GM03348 (cell line): ENCODE measurements at places on chromosomes 13 and 19.

GRCh38 chr13:26435171-26435570, 122.3 kb upstream of the WASF3 start:
- DNase-seq = no peak

GRCh38 chr19:3398114-3398899, 31.9 kb downstream of the NFIC start:
- peak; percentile 64 for DNase-seq

DNA sequence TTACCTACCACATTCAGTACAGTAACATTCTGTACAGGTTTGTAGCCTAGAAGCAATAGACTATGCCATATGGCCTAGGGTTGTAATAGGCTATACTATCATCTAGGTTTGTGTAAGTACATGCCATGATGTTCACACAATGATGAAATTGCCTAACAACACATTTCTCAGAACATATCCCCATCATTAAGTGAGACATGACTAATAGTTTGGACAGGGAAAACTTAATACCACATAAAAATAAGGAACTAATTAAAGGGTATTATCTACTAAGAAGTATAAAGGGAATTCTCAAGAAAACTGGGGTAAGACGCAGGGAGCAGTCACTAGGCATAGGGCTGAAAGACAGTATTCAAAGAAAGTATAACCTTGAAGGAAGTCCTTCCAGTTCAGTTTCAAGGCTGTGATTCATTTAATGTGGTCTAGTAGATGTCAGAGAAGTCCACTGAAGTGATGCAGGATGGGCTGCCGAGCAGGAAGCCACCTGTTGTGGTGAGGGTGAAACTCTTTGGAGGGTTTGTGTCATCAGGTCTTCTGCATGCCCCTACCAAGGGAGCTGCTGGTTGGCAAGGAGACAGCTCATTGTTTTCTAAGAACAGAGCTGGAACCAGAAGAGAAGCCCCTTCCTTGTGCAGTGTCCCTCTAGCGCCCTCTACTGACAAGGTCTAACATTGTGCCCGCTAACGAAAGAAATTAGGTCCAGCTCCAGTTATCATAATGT, 122.9 kb downstream of the OLFM4 start:
- peak; percentile 35 for DNase-seq

- no peak for DNase-seq
These were observed 1358.1 kb downstream of the EFNB2 start for GRCh38 chr13:105177265-105177900.

GRCh38 chr13:48156466-48156865, 61.6 kb upstream of the MED4 start:
- no peak for DNase-seq

DNA sequence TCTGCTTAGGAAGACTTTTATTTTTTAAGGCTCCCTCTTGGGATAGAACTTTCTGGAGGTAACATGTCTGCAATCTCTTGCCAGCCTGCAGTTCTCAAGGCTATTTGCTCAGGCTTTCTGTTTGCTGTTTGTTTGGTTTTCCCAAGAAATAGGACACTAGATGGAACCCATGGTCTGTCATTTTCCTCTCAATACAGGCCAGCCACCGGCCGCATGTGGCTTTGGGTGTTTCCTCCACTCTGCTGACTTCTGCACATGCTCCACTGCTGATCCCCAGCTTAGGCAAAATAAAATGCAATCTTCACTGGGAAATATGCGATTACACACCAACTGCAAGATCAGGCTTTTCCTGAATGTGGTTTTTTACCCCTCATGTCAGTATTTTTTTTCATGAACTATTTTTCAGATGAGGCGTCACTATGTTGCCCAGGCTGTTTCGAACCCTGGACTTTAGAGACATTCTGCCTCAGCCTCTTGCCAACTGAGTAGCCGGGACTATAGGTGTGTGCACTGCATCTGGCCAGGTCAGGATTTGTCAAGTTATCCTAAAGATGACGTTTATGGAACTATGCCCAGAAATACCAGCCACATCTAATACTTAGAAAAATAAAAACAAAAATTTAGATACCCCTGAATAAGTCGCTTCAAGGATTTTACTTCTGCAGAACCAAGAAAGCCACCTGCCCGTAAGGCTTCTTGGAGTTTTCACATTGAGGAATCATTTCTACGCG, 94.3 kb upstream of the PABPC3 start:
- DNase-seq = no peak

DNA sequence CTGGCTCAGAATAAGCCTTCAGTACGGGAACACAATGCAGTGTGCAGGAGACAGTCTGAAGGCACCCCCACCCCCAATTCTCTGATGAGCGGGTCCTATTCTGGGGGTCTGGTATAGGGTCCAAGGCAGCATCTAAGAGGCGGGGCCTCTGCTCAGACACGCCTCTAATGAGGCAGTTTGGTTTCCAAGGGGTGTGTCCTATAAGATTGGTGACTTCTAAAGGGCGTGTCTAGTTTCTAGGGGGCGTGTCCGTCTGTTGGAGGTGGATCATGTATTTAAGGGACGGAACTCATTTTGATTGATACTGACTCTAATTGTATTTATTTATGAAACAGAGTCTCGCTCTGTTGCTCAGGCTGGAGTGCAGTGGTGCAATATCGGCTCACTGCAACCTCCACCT, 8.7 kb downstream of the FIZ1 start:
- no peak for DNase-seq

DNA sequence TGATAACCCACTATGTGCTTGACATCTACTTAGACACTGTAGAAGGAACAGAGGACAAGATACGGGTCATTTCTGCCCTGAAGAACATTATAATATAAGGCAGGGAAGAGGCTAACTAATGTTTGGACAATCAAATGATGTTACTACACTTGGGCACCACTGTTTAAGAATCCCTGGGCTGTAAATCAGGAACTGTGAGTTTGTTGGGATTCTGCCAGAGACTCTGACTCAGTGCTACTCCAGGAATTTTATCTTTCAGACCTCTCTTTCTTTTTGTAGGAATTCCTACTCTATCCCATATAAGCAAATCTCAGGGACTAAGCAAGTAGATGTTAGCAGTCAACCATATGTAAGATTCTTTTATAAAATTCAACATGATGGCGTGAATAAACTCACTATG, 3.1 kb upstream of the ZNF471 start:
- no peak for DNase-seq

- DNase-seq = no peak
These were observed 17.9 kb downstream of the SLC25A42 start for GRCh38 chr19:19081642-19082151.

GRCh38 chr19:28023064-28023463, 1189.9 kb downstream of the UQCRFS1 start:
- DNase-seq = peak; percentile 43

DNA sequence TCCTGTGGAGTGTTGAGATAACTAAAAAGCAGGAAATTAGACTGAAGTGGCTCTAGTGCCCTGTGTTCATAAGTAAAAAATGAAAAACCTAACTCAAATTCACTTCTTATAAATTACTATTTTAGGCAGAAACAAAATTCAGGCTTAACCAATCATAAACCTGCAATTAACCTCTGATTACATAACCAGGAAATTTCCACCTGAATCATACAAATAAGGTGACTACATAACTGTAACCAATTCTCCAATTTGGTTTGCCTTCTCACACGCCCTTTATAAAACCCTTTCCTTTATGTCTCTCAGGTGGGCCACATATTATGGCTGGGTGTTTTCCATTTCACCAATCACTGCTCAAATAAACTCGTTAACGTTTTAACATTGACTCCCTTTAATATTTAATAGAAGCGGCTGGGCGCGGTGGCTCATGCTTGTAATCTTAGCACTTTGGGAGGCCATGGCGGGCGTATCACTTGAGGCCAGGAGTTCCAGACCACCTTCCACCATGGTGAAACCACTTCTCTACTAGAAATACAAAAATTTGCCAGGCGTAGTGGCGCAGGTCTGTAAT, 22.9 kb upstream of the ZNF724 start:
- DNase-seq = peak; percentile 34

DNA sequence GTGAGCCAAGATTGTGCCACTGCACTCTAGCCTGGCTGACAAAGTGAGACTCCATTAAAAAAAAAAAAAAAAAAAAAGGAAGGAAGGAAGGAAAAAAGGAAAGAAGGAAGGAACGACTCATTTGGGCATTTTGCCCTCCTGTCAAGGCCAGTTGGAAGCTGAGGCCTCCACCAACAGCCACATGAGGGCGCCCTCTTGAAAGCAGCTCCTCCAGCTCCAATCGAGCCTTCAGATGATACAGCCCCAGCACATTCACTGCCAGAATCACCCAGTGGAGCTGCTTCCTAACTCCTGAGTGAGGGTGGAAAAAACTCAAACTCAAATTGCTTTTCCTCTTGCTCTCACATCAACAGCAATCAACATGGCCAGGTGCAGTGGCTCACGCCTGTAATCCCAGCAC, 40.9 kb downstream of the GNG7 start:
- DNase-seq = no peak

DNA sequence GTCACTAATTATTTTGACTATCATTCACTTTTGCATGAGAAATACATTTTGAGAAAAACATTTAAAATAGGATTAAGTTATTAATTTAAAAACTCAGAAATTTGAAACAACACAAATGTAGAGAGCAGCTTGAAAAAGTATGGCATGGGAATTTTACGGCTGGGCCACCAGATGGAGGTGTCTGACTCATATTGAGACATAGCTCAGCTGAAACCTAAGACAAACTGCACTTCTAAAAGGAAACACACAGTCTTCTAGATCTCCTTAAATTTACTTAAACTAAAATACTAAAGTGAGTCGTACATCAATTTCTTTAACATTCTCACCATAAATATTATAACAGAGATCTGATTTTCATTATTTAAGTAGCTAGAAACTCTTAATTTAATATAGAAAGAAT, 41.9 kb upstream of the POSTN start:
- DNase-seq = peak; percentile 61

GRCh38 chr19:10113592-10113963, 2.1 kb downstream of the P2RY11 start:
- DNase-seq = no peak

DNA sequence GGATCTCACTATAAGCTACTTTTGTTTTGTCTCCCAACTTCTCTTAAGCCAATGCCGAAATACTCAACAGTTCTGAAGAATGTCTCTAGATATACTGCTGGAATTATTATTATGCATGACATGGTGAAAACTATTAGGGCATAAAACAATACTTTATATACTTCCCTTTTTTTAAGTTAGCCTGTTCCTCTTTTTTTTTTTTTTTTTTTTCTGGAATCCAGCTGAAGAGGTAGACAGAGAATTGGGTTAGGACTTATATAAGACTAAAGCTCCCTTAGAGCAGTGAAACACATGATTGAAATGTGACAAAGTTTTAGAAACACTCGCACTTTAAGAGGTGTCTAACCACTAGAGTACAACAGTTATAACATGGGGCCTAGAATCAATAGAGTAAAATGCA, 850.9 kb upstream of the PCDH9 start:
- DNase-seq = no peak

DNA sequence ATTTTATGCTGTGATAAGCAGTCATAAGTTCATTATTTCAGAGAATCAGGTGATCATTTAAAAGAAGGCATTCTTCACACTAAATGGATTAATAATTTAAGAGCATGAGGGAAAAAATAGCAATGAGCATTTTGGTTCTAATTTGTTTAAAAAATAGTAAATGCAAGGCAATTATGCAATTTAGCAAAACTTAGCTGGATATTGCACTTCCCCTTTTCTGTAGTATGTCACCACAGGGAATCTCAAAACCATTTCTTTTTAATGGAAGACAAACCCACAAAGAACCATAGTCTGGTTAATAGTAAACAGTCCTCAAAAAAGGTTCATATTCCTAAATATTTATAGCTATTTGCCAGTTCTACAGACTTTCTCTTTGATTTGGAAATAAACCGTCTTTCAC, 30.2 kb downstream of the COG6 start:
- no peak for DNase-seq

DNA sequence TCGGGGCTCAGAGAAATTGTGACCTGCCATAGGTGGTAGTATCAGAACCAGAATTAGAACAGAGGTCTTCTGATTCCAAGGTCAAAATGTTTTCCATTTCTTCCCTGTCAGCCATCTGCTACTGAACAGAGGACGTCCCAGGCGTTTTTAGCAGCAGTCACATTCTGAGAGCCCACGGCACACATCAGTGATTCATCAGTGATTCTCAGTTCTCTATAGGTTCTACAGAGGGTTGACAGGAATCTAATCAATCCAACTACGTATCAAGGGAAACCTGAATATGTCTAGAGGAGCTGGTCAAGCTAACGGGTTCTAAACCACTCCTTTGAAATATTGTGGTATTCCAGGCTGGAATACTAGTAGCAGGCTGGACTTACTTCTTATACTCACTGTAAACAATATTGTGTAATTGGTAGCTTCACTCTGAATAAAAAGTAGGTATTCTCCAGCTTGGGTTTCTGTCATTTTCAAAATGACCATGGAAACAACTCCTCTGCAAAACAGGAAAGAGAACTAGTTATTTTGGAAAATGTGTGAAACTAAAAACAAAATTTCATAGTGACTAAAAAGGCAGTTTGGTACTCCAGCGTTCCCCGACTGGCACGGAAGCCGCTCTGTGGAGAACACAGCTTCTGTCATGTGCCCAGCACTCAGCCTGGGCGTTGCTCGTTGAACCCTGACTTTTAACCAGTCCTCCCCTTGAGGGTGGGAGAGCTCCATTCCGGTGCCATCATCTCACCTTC, 43.2 kb downstream of the FLT3 start:
- no peak for DNase-seq

GRCh38 chr19:55355213-55355821, 798 bp upstream of the COX6B2 start:
- no peak for DNase-seq

DNA sequence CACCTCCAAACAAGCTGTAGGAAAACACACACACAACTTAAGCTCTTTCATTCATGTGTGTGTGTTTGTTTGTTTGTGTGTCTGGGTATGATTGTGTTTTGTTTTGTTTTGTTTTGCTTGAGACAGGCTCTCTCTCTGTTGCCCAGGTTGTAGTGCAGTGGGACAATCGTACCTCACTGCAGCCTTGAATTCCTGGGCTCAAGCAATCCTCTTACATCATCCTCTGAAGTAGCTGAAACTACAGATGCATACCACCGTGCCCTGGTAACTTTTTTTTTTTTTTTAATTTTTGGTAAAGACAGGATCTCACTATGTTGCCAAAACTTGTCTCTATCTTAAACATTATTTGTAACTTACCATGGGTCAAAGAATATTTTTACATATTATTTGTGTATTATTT, 431.7 kb downstream of the SLITRK1 start:
- no peak for DNase-seq

DNA sequence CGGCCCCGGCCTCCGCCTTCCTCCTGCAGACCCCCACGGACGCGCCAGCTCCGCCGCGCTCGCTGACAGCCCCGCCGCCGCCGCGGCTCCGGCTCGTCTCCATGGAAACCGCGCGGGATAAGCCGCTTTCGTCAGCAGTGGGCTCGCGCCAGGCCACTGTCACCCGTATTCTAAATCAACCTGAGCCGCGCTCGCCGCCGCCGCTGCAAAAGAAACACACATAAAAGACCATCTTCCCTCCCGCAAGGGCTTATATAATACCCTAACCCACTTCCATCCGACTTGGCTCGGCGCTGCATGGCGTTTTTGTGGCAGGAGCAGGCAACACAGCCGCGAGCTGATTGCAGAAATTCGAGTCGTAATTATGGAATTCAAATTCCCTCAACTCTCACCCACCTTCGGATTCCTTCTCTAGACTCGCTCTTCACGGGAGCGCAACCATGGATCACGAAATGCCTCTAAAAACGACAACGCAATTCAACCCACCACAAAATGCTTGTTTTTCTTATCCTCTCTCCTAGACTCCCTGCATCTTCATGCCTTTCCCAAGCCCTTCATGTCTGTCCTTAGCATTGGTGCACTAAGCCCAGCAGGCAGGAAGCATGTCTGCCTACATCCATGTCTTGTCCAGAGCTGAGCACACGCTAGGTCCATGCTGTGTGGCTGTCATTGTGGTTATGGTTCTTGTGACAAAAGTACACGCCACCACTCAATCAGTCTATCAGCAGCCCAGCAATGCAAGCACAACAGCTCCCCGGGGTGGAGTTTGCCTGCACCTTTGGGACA, at the start of gene AMER2:
TSS of gene AMER2 (minus strand) at position 772 of the 786 bp plus-strand sequence. CDS start at position 103, 669 bp downstream.
- DNase-seq = no peak
